Stimulated activated CD8-positive, alpha-beta memory T cell treated with anti-CD3 and anti-CD28 coated beads, Interleukin-7, amount 100 ng/mL, for 4 hours (primary cell): ENCODE measurements at places on chromosomes 11 and 22.

DNA sequence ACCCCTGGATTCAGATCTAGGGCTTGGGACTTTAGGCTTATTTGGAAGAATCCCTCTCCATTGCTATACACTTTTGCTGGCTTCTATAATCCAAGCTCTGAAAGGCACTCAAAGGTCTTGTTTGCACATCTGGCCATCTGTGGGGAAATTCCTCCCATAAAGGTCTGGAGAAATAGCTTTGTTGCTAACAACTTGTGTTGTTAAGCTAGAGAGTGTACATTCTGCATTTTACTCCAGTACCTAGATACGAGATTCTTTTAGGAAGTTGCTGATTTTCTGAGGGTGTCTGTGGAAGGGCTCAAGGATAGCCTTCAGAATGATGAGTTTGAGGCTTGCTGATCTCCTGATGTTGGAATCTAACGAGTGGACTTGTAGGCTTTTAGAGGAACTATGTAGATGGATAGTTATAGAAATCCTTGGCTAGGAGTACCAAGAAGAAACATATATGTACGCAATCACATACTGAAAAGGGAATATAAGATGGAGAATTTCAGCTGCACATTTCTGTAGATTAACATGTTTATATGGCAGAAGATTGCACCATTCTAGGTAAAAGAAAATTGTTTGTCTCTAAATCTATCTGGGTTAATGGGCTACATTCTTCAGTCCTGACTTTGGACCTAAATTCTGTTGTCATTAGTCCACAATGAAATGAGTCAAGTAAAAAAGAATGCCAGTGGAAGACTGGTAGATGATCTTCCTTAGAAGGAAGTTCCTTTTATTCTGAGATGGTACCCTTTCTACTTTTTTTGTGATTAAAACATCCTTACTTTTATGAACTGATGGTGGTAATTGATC is 51.0 kb downstream of the UBASH3B start:
- no peak for DNase-seq

- DNase-seq, result no peak
These were observed 20.3 kb downstream of the FAM118B start for GRCh38 chr11:126231725-126232459.

- no peak for DNase-seq
These were observed 47.2 kb upstream of the SYT7 start for GRCh38 chr11:61627850-61628661.

DNA sequence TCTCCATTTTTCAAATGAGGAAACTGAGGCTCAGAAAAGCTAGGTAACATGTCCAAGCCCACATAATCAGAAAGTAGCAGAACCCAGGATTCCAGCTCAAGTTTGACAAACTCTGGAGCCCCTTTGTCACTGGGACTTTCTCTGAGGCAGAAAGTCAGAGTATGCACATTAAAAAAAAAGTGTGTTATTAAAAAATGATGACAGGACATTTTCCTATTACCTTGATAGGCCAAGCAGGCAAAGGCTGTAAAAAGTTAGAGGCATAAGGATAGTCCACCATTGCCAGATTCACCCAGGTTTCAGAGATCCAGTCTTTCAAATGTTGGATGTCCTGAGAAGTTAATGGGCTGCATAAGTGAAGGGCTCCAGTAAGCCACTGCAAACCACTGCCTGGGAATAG is 51.4 kb downstream of the PRCP start:
- no peak for DNase-seq

DNA sequence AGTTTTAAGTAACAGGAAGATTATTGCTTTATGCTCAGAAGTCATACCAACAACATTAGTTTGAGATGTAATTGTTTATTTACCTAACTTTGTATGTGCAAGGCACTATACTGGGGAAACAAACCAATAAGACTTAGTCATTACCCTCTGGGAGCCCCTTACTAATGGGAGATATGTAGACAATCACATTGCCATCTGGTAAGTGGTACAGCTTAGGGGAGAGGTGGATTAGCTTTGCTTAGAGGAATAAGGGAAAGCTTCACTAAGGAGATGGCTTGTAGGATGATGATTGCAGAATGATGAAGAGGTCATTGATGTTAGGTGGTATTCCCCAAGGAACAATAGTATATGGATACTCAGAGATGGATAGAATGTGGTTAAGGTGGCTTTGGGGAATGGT is 17.5 kb downstream of the EMSY start:
- DNase-seq, result no peak

GRCh38 chr11:26478710-26479109 is 93.4 kb downstream of the MUC15 start:
- no peak for DNase-seq

- no peak for DNase-seq
These were observed 20.3 kb upstream of the MYRF start for GRCh38 chr11:61731952-61732675.

GRCh38 chr11:115302946-115303703 is 201.1 kb downstream of the CADM1 start:
- DNase-seq, result no peak
